Cardiac muscle cell (in vitro differentiated cells and primary cell): ENCODE measurements at places on chromosomes 5 and 9. TPM values are rescaled to one million over a fixed set of nuclear protein-coding genes. Genes with fewer than 3 reads are reported as not detected.

The NAA35 gene
- total RNA-seq: 19.0 and 31.5 TPM in 2 replicates

The AIF1L gene
- 14.2 and 14.3 TPM in 2 replicates for total RNA-seq

The CCL21 gene
- total RNA-seq: 3.6 and 8.2 TPM in 2 replicates

The GRXCR2 gene
- total RNA-seq: not detected in 2 replicates

The RPS23 gene
- total RNA-seq: 1,239 and 1,612 TPM in 2 replicates

The LHX2 gene
- total RNA-seq: 0.53 and 1.3 TPM in 2 replicates

The IGFBPL1 gene
- total RNA-seq: 12.6 and 24.2 TPM in 2 replicates

The PRR7 gene
- 26.4 and 29.0 TPM in 2 replicates for total RNA-seq

The RARS1 gene
- 68.0 and 73.8 TPM in 2 replicates for total RNA-seq

The CCL27 gene
- total RNA-seq: 0.77 and 2.0 TPM in 2 replicates

The PDE8B gene
- total RNA-seq: 0.83 and 3.3 TPM in 2 replicates

The SPATA31D4 gene
- total RNA-seq: not detected in 2 replicates

The MLANA gene
- not detected in 2 replicates for total RNA-seq

The FPGS gene
- 112 and 123 TPM in 2 replicates for total RNA-seq

The KLHL3 gene
- 11.9 and 16.8 TPM in 2 replicates for total RNA-seq

The STPG3 gene
- total RNA-seq: 0.95 TPM in 1 of 2 replicates, not detected in the other

The ZFYVE16 gene
- total RNA-seq: 18.7 and 41.3 TPM in 2 replicates

The GLRA1 gene
- total RNA-seq: not detected in 2 replicates

The SLC36A2 gene
- not detected in 2 replicates for total RNA-seq

The GARIN3 gene
- total RNA-seq: not detected in 2 replicates

The TAF11L2 gene
- not detected in 2 replicates for total RNA-seq

The ECM2 gene
- total RNA-seq: not detected in 2 replicates

The WHRN gene
- total RNA-seq: 7.3 and 12.5 TPM in 2 replicates

The FGD3 gene
- total RNA-seq: 0.18 and 1.3 TPM in 2 replicates

The HAVCR1 gene
- not detected in 2 replicates for total RNA-seq

The RBM27 gene
- total RNA-seq: 13.8 and 23.6 TPM in 2 replicates

The SARDH gene
- total RNA-seq: 10.8 and 16.9 TPM in 2 replicates

The NFIL3 gene
- 16.8 and 19.7 TPM in 2 replicates for total RNA-seq

The TICAM2 gene
- total RNA-seq: 0.28 and 0.63 TPM in 2 replicates

The SAPCD2 gene
- 6.3 and 42.1 TPM in 2 replicates for total RNA-seq

The RGS7BP gene
- 0.11 and 0.45 TPM in 2 replicates for total RNA-seq

The TBC1D9B gene
- 72.2 and 113 TPM in 2 replicates for total RNA-seq

The SVEP1 gene
- total RNA-seq: 2.8 and 4.4 TPM in 2 replicates

The SOX30 gene
- 0.07 TPM in 1 of 2 replicates, not detected in the other for total RNA-seq

The SMIM33 gene
- not detected in 2 replicates for total RNA-seq
